Sigmoid colon (tissue), 7 donors: ENCODE measurements at places on chromosomes 13 and 19. TPM values are rescaled to one million over a fixed set of nuclear protein-coding genes. Genes with fewer than 3 reads are reported as not detected.
A peak's percentile ranks its signal among the peaks of the same experiment; 100 is the strongest.

OR7G2 gene
- total RNA-seq = not detected

DNA sequence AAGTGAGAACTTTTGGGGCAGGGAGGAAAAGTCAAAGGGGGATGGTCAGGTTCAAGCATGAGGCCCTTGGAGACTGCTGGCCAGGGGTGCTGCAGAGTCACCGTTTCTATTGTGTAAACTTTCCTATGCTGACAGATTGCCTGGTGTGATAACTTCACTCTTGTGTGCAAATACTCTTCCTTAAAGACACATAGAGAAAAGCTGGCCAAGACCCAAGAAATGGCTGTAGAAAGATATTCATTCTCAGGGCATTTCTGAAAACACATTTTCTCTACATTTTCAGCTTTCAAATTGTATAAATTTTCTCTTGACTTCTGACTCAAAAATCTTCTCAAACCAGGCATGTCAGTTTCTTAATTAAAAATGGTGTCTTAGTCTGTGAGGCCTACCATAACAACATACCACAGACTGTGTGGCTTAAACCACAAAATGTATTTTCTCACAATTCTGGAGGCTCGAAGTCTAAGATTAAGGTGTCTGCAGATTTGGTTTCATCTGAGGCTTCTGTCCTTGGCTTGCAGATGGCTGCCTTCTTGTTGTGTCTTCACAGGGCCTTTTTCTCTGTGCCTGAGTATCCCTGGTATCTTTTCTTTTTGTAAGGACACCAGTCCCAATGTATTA lies 304.5 kb downstream of the KCNRG start:
- no peak overlapping the region for H3K4me3 ChIP-seq
- H3K36me3 ChIP-seq = no peaks in the 10 kb centered on the region
- H3K27me3 ChIP-seq = no peaks in the 10 kb centered on the region
- no peaks in the 10 kb centered on the region for H3K4me1 ChIP-seq
- no peak for DNase-seq
- no peak overlapping the region for H3K27ac ChIP-seq

DNA sequence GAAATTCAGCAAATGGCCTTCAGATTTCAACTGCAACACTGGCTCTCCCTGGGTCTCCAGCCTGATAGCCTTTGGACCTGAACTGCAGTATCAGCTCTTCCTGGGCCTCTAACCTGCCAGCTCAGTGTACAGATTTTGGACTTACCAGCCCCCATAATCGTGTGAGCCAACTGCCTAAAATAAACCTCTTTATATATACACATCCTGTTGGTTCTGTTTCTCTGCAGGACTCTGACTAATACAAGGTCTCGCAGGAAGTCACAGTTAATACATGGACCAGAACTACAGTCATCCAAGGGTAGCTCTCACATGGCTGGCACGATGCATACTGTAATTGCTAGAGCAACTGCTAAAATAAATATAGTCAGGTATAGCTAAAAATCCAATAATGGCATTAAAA lies 85.1 kb downstream of the KATNAL1 start:
- H3K4me1 ChIP-seq = no peaks in the 10 kb centered on the region
- no peak for DNase-seq
- H3K27ac ChIP-seq = no peak overlapping the region
- no peak overlapping the region for H3K4me3 ChIP-seq
- H3K36me3 ChIP-seq = peaks cover 16% of the 10 kb centered on the region

DNA sequence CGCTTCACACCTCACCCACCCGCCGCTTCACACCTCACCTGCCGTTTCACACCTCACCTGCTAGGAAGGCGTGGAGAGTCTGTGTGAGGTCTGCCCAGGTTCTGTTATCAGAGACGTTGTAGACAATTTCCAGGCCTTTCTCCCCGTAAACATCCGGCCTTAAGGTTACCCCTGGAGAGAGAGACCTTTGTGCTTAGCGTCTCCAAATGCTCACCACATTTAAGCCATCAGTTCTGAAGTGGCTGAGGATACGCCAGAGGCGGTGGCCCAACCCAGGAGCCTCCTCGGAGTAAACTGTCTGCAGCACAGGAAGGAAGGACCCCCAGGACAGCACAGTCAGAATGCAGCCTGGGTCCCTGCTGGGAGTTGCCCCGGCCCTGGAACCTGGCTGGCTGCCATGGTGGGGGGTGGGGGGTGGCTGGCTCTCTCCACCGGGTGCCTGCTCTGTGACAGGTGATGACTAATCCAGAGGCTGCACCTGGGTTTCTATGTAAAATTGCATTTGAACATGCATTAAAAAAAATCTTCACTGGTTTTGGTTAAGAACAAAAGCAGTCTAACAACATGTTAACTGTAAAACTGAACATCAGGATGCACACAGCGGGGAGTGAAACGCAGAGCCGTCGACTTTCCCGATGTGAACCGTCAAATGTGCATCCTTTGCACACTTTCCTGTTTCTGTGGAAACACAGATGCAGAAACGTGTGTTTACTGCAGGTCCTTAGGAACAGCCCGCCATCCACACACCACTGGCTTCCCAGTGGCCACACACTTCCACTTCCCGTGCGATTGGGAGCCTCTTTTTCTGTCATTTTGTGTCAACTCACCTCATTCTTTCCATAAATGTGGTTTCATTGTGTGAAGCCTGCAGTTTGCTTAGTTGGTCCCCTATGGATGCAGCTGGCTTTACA lies 4.5 kb downstream of the ATP4B start:
- DNase-seq = peak; percentile 43
- no peaks in the 10 kb centered on the region for H3K36me3 ChIP-seq
- H3K4me3 ChIP-seq = no peak overlapping the region
- no peak overlapping the region for H3K27ac ChIP-seq

GRCh38 chr19:32624410-32624809 lies 43.4 kb downstream of the PDCD5 start:
- H3K4me3 ChIP-seq = no peak overlapping the region
- peaks cover 98% of the 10 kb centered on the region for H3K36me3 ChIP-seq
- no peak overlapping the region for H3K27ac ChIP-seq
- no peaks in the 10 kb centered on the region for H3K27me3 ChIP-seq
- DNase-seq = no peak

DNA sequence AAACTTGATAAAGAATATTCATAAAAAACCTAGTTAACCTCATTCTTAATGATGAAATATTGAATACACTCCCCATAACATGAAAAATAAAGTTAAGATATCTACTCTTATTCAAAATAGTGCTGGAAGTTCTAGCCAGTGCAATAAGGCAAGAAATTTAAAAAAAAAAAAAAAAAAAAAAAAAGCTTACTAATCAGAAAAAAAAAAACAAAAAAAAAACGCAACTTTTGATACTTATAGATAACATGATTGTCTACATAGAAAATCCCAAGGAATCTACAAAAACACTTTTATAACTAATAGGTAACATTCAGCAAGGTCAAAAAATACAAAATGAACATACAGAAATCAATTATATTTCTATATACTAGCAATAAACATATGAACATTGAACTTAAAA lies 515.6 kb downstream of the UQCRFS1 start:
- H3K36me3 ChIP-seq = no peaks in the 10 kb centered on the region
- H3K4me3 ChIP-seq = no peak overlapping the region
- no peaks in the 10 kb centered on the region for H3K4me1 ChIP-seq
- no peaks in the 10 kb centered on the region for H3K27me3 ChIP-seq
- H3K27ac ChIP-seq = no peak overlapping the region
- DNase-seq = no peak

PCDH8 gene
- total RNA-seq = under 0.01 TPM

BCL3 gene
- total RNA-seq = 36.0 TPM

- H3K4me3 ChIP-seq = no peak overlapping the region
- H3K27ac ChIP-seq = no peak overlapping the region
- H3K36me3 ChIP-seq = no peaks in the 10 kb centered on the region
- no peaks in the 10 kb centered on the region for H3K4me1 ChIP-seq
Observed at GRCh38 chr13:79775830-79776229, 294.9 kb downstream of the NDFIP2 start.

JAK3 gene
- total RNA-seq = 1.4 TPM

GRCh38 chr19:40005691-40006272 lies 8.9 kb downstream of the ZNF546 start:
- peaks cover 4% of the 10 kb centered on the region for H3K27me3 ChIP-seq
- no peak for DNase-seq
- H3K4me1 ChIP-seq = no peaks in the 10 kb centered on the region
- H3K4me3 ChIP-seq = no peak overlapping the region
- H3K36me3 ChIP-seq = peaks cover 46% of the 10 kb centered on the region
- H3K27ac ChIP-seq = no peak overlapping the region

GRCh38 chr13:103101500-103101899 lies 35.3 kb upstream of the SLC10A2 start:
- no peaks in the 10 kb centered on the region for H3K36me3 ChIP-seq
- no peak overlapping the region for H3K4me3 ChIP-seq
- no peak for DNase-seq

- peaks cover 20% of the 10 kb centered on the region for H3K36me3 ChIP-seq
- H3K4me1 ChIP-seq = peaks cover 53% of the 10 kb centered on the region
- no peak for DNase-seq
- peak overlapping the region; percentile 96 for H3K4me3 ChIP-seq
- H3K27ac ChIP-seq = peak overlapping the region; percentile 93
Observed at GRCh38 chr19:1874554-1875185, 10.6 kb downstream of the ABHD17A start.

DNA sequence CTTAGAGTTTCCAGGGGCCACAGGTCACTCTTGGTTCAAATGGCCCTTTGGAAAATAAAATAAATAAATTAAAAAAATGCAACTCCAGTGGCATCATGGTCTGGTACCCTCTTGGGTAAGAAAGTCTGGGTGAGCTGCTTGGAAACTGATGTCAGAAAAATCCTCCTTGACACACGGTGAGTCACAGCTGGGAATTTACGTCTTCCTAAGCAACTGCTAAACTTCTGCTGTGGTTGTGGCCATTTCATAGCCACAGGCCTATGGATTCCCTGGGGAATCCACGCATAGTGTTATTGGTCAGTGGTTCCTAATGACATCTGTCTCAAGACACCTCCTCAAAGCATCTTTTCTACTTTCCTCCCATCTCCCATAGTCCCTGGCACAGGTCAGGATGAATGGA lies 220.8 kb downstream of the COG6 start:
- no peaks in the 10 kb centered on the region for H3K4me1 ChIP-seq
- DNase-seq = no peak
- H3K4me3 ChIP-seq = no peak overlapping the region
- H3K27me3 ChIP-seq = no peaks in the 10 kb centered on the region
- no peak overlapping the region for H3K27ac ChIP-seq

HCN2 gene
- total RNA-seq = 0.36 TPM

ZNF701 gene
- total RNA-seq = 12.4 TPM

- H3K4me1 ChIP-seq = peaks cover 49% of the 10 kb centered on the region
- H3K36me3 ChIP-seq = peaks cover 16% of the 10 kb centered on the region
- no peak for DNase-seq
- no peaks in the 10 kb centered on the region for H3K27me3 ChIP-seq
- peak overlapping the region; percentile 92 for H3K4me3 ChIP-seq
- H3K27ac ChIP-seq = peak overlapping the region; percentile 88
Observed at GRCh38 chr13:28659621-28659970, 666 bp downstream of the POMP start.

KLHL1 gene
- 0.27 TPM for total RNA-seq

TMC4 gene
- total RNA-seq = 1.4 TPM

ZNF439 gene
- total RNA-seq = 7.6 TPM

DNA sequence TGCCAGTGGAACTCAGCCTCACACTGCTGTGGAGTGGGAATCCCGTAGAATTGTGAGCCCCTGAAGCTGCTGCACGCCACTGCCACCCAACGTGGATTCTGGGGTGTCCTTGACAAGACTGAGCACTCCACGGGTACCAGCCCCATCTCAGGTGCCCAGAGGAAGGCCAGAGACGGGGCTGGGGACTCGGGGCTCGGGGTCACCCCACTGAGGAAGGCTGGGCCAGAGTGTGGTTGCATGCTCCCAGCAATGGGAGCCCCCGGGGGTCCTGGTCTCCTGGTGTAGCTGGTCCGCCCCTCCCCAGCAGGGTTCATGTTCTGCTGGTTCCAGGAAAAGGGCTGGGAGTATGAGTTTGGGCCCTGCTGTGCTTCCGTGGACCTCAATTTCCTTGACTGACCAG lies 15.2 kb downstream of the DAPK3 start:
- H3K27me3 ChIP-seq = no peaks in the 10 kb centered on the region
- H3K4me1 ChIP-seq = peaks cover 42% of the 10 kb centered on the region
- no peak overlapping the region for H3K4me3 ChIP-seq

CCDC8 gene
- total RNA-seq = 6.1 TPM

CBY2 gene
- not detected for total RNA-seq

GRCh38 chr13:73440296-73440895 lies 381.6 kb downstream of the KLF5 start:
- no peaks in the 10 kb centered on the region for H3K36me3 ChIP-seq
- H3K27me3 ChIP-seq = no peaks in the 10 kb centered on the region
- H3K4me3 ChIP-seq = no peak overlapping the region
- H3K27ac ChIP-seq = no peak overlapping the region
- DNase-seq = no peak

KIR3DL2 gene
- total RNA-seq = not detected

DNA sequence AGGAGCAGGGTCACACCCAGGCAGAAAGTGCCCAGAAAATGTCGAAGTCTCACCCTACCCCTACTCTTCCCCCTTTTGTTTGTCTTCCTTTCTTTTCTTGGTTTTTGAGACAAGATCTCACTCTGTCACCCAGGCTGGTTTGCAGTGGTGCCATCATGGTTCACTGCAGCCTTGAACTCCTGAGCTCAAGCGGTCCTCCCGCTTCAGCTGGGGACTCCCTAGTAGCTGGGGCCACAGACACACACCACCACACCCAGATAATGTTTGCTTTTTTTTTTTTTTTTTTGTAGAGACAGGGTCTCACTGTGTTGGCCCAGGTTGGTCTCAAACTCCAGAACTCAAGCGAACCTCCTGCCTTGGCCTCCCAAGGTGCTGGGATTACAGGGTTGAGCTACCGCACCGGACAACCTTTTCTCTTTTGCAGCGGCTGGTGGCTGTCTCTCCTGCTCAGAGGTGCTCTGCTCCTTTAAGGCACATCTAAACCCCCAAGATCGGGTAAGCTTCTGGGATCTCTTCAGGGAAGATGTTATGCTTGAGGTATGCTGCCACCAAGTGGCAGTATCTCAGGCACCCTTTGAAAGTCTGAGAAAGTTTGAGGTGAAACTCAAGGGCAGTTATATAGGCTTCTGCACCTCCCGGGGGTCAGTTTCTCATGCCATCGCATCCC lies 22.4 kb upstream of the EBI3 start:
- no peaks in the 10 kb centered on the region for H3K4me1 ChIP-seq
- no peak overlapping the region for H3K4me3 ChIP-seq
- H3K27me3 ChIP-seq = peaks cover 2% of the 10 kb centered on the region
- no peak overlapping the region for H3K27ac ChIP-seq
- no peak for DNase-seq

- H3K27ac ChIP-seq = no peak overlapping the region
- H3K4me3 ChIP-seq = no peak overlapping the region
- H3K4me1 ChIP-seq = no peaks in the 10 kb centered on the region
- H3K36me3 ChIP-seq = no peaks in the 10 kb centered on the region
- no peak for DNase-seq
Observed at GRCh38 chr13:71606818-71607217, 260.2 kb downstream of the DACH1 start.

GRCh38 chr13:71866335-71867130 lies 471 bp downstream of the DACH1 start:
- H3K27me3 ChIP-seq = peaks cover 61% of the 10 kb centered on the region
- peak overlapping the region; percentile 45 for H3K4me3 ChIP-seq
- peaks cover 21% of the 10 kb centered on the region for H3K4me1 ChIP-seq
- no peak for DNase-seq
